ENCODE measurements at places on chromosomes 1 and 21. TPM values are rescaled to one million over a fixed set of nuclear protein-coding genes. Genes with fewer than 3 reads are reported as not detected.

WDR77 gene
- 15.3 TPM for total RNA-seq

OR2M3 gene
- not detected for total RNA-seq

CDC42SE1 gene
- 23.6 TPM for total RNA-seq

PROK1 gene
- total RNA-seq, result not detected

ERG gene
- under 0.01 TPM for total RNA-seq

MRPL24 gene
- total RNA-seq, result 41.3 TPM

AMY1C gene
- total RNA-seq, result not detected

PRAMEF25 gene
- total RNA-seq, result not detected

AKNAD1 gene
- total RNA-seq, result 0.16 TPM

ARF1 gene
- 203 TPM for total RNA-seq

GSTM5 gene
- total RNA-seq, result 13.4 TPM

USH2A gene
- total RNA-seq, result not detected

CD84 gene
- total RNA-seq, result not detected

CD101 gene
- total RNA-seq, result 0.60 TPM

BTBD19 gene
- total RNA-seq, result 5.8 TPM

TDRD10 gene
- under 0.01 TPM for total RNA-seq

TNFRSF8 gene
- not detected for total RNA-seq

RHD gene
- total RNA-seq, result not detected

GUCA2B gene
- total RNA-seq, result not detected

TMPRSS15 gene
- not detected for total RNA-seq

NOS1AP gene
- not detected for total RNA-seq

S100A7A gene
- not detected for total RNA-seq

LMOD1 gene
- total RNA-seq, result 3.5 TPM

MNDA gene
- total RNA-seq, result not detected

WNT3A gene
- not detected for total RNA-seq

TFF2 gene
- not detected for total RNA-seq

ZNF648 gene
- not detected for total RNA-seq

MCOLN3 gene
- total RNA-seq, result 6.9 TPM

CDK18 gene
- total RNA-seq, result 0.16 TPM

ATP1A4 gene
- not detected for total RNA-seq

TNNT2 gene
- not detected for total RNA-seq

ARHGAP30 gene
- total RNA-seq, result 0.09 TPM

TFF3 gene
- total RNA-seq, result 0.95 TPM

FCER1A gene
- total RNA-seq, result not detected

OXCT2 gene
- 0.09 TPM for total RNA-seq

INSRR gene
- not detected for total RNA-seq

CRNN gene
- under 0.01 TPM for total RNA-seq

NBPF4 gene
- not detected for total RNA-seq

All from bronchial smooth muscle cell (primary cell).